EL (cell line): ENCODE measurements at places on chromosomes 7 and 10.

DNA sequence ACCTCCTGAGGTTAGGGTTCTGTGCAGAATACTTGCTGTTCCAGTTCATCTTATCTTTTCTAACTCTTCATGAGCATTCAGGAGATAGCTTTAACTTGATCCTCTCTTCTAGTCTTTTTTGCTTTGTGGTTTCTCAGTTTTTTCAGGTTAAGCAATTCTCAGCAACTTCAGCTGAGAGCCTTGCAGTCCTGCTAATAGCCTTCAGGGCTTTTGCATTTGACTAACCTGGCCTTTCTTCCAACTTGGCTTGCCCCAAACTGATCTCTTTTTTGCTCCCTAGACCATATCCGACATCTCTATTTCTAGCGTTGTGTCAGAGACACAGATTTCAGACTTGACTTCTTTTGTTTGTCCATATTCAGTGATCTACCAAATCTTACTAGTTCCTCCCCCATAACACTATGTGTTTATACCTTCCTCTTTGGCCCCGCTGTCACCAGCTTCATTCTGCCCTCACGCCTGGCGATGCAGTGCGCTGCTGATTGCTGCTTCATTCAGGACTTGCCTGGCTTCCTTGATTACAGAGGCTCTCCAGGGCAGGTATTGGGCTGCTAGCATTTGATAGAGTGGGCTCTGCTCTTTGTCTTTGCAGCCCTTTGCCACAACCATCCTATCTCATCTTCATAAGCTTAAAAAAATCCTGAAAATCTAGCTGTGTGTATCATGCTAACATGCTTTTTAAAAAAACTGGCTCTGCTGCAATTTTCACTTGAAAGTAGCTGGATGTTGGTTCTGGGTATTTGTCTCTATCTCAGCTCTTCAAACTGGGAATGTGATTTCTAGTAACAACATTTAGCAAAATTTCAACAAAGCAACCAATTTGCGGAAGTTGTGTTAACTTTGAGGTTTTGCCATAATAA is 9.6 kb downstream of the CUL1 start:
- no peak for DNase-seq

DNA sequence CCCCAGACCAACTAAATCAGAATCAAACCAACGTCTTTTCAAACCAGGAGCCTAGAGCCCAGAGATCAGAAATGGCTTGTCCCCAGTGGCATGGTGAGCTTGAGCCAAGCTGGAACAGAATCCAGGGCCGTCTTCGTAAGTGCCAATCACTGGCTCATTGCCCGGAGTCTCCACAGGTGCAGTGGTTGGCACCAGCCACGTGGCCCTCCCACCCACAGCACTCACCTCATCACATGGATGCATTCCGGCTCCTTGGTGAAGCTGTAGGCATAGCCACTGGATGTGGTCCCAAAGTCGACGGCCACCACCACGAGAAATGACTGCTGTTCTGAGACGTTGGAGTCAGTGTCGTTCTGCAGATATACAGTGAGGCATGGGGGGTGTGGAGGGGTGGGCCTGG is 37.4 kb downstream of the HSPA12A start:
- DNase-seq: no peak

- no peak for DNase-seq
Observed at GRCh38 chr10:26696786-26697162, 727 bp upstream of the PDSS1 start.

DNA sequence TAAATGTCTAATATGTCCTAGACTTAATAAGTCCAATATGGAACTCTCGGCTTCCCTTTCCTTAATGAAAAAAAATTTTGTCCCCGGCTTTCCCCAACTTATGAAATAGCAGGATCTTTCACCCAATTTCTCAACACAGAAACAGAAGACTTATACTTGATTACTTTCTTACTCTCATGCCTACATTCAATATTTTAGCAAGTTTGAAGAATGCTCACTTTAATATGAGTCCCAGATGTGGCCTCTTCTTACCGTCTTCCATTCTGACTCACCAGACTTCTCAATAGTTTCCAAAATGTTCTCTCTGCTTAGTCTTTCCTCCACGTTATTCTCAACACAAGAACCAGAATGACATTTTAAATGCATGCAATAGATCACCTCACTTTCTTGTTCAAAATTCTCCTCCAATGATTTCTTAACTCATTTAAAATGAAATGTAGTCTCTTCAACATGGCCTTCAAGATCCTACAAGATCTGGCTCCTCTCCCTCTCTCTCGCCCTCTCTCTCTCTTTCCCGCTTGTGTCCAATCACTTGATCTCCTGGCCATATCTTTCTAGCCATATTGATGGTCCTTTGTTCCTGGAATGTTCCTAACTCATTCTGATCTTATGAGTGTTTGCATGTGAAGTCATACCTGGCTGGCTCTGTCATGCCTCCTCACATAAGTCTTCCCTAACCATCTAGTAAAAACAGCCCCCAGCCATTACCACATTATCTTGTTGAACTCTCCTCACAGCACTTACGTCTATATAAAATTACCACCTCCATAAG is 119.7 kb upstream of the FAM3C start:
- DNase-seq: no peak
